ENCODE measurements at places on chromosomes 11 and 22.
A peak's percentile ranks its signal among the peaks of the same experiment; 100 is the strongest.

- DNase-seq = no peak
Measured at GRCh38 chr11:76322540-76322939, 58.4 kb downstream of the THAP12 start.

DNA sequence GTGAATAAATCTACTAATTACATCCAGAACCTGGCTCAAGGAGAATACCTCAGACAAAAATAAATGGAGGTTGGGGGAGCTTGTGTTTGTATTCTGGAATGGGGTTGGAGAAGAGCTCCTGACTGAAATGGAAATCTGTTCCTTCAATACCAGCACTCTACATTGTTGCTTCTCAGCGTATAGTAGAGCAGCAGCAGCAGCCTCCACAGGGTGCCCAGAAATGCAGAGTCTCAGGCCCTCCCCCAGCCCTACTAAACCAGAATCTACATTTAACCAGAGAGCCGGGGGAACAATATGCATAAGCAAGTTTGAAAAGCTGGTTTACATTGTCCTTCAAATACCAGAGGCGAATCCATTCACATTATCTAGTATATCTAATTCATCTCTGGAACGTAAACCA is 474.8 kb downstream of the NTM start:
- DNase-seq = no peak

- no peak for DNase-seq
Measured at GRCh38 chr11:63879598-63880402, 37.2 kb downstream of the RCOR2 start.

DNA sequence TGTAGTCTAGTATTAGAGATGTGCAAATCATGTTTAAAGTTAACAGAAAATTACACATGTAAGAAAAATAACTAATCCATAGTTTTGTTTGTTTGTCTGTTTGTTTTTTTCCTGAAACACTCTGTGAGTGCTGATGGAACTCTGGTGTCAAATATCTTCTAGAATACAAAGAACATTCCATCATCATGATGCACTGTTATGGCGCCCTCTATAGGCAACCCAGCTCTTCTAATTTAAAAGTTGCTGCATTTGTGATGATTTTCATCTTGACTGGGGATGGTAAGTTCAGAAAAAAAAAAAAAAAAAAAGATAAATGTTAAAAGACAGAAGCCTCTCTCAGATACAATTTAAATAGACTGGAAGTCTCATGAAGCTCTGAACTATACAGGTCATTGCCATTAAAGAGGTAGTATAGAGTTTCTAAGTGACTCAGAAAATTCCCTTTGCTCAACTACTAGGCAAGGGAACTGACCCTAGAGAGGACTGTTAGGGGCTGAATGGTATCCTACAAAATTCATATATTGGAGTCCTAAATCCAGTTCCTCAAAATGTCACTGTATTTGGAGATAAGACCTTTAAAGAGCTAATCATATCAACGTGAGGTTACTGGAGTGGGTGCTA is 597.2 kb upstream of the ANO3 start:
- no peak for DNase-seq

DNA sequence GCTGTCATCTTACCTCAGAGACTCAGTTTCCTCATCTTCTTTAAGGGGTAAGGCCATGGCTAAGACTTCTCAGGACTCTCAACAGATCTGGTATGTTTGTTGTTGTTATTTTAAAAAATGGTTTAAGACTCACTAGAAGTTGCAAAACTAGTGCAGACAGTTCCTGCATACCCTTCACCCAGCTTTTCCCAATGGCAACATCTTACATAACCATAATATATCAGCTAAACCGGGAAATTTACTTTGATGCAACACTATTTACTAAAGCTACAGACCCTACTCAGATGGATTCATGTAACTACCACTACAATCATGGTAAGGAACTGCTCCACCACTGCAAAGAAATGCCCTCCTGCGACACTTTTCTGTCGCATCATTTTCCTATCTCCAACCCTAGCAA is 20.4 kb downstream of the LGR4 start:
- DNase-seq = no peak

GRCh38 chr11:47186076-47186699 is at the start of gene PACSIN3:
TSS of gene PACSIN3 (minus strand) at chr11:47186434. CDS start at chr11:47182727, 3,707 bp downstream.
- DNase-seq = no peak

DNA sequence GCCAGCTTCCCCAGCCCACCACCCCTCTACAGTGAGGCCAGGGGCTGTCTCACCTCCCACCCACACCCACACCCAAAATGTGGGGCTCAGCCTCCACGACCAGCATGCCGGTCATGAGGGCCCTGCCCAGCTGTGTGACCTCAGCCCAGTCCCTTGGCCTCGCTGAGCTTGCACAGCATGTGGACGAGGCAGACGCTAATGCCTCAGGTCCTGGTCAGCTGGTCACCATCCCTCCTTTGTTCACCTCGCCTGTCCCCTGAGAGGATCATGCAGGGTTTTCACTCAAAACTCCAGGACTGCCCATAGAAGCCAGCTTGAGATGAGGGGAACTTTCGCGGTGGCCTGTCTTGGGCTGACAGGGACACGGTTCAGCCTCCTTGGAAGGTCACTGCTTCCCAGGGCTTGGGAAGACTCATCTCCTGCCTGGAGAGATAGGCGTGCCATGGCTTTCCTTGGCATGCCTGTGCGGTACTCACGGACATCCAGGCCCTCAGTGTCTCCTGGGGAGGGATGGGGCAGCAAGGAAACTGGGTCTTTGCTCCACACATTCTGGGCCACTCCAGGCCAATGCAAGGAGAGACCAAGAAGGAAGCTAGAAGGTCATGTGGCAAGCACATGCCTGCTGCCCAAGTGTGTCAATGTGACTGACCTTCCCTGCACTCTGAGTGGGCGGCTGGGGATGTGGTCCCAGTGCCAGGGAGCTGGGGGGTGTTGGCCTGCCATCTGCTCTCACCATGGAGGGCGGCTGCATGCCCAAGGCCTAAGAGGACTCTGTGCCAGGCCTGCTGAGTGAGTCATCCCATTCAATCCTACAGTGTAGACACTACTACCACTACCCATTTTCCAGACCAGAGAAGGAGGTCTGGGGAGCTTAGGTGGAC is 3.2 kb upstream of the RTN4R start:
- DNase-seq = no peak

GRCh38 chr11:79150966-79151365 is 289.9 kb downstream of the TENM4 start:
- no peak for DNase-seq

- DNase-seq = no peak
Measured at GRCh38 chr11:16154715-16155396, 201.5 kb downstream of the SOX6 start.

DNA sequence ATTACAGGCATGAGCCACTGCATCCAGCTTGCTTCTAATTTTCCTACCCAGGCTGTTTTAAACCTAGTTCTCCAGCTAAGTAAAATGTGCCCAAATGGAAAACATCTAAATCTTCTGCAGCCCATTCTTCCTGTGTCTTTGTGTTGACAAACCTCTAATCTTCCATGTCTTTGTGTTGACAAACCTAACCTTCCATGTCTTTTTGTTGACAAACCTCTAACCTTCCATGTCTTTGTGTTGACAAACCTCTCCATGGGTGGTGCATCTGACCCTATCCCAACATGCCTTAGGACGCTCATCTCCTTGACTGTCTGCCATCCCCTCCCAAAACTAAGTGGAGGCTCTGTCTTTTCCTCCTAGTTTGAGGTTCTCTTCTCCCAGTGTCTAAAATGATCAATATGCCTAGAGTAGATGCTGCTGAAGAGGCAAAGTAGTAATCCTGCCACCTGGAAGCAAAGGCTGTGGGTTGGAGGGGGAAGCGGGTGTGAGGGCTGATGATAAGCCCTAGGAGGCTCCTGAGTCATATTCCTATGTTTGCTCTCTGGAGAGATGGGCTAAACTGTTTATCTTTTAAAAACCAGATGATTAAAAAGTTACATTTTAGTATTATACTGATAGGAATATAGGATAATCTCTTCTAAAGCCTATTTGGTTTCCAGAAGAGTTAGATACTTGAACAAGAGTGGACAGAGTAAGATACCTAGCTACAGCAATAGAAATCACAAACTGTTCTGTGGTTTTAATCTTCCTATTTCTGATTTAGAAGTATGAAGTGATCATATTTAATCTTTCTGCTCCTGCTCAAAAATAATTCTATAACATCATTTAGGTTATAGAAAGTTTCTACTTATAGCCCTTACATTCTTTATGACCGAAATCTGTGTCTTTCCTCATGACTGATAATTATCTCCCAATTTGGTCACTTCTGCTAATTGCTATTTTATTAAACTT is 7.9 kb downstream of the FEN1 start:
- DNase-seq = no peak

- DNase-seq = no peak
Measured at GRCh38 chr11:128125723-128126122, 461.6 kb downstream of the ETS1 start.

- no peak for DNase-seq
Measured at GRCh38 chr11:18203723-18204122, 31.1 kb downstream of the MRGPRX4 start.

DNA sequence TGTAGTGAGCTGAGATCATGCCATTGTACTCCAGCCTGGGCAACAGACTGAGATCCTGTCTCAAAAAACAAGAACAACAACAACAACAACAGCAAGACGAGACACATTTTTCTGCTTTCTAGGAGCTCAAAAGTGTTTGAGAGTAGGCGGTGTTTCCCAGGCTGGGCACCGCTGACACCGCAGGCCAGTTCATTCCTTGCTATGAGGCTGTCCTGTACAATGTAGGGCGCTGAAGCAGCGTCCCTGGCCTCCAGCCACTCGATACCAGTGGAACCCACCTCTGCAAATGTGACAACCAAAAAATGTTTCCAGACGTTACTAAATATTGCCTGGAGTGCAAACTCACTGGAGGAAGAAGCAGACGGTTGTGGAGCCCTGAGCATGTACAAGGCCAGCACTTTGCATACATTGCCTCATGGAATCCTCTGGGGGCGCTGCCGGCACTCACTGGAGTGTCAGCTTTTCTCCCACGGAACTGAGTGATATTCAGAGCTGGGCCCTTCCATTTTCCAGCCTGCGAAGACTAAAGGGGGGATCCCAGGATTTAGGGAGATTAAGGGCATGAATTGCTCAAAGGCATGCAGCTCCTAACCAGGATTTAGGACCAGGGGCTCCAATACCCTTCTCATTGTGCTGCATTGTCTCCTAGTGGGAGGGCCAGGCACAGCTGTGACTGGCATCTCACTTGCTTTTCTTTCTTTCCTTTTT is 5.8 kb upstream of the MIEF1 start:
- peak; percentile 72 for DNase-seq

GRCh38 chr11:101049123-101049522 is 80.5 kb downstream of the PGR start:
- no peak for DNase-seq

GRCh38 chr11:114366331-114367243 is 33.7 kb downstream of the C11orf71 start:
- no peak for DNase-seq

Data from NCI-H1092 (cell line).